ENCODE measurements at places on chromosomes 13 and 19.

- no peak for DNase-seq
Measured at GRCh38 chr19:38664503-38665211, 17.2 kb downstream of the ACTN4 start.

DNA sequence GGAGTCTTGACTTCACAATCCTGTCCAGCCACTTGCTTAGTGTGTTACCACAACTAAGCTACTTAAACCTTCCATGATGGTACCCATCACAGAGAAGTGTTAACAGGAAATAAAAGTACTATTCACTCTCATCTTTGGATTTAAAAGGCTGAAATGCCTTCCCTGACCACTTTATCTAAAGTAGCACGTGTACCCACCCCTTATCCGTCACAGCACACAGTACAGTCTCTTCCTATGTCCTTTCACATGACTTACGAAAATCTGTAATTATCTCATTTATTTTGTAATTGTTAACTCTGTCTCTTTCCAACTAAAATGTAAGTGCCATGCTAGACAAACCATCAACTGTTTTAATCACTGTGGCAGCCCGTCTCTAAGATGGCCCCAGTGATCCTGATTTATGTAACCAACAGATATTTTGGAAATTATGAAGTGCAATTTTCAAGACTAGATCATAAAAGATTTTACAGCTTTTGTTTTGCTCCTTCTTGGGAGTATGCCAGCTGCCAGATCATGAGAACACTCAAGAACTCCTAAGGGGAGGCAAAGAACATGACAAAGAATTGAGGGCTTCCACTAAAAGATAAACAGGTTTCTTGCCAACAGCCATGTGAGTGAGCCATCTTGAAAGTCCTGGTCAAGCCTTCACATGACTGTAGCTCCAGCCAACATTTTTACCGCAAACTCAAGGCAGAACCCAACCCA lies 44.9 kb downstream of the DIAPH3 start:
- no peak for DNase-seq

DNA sequence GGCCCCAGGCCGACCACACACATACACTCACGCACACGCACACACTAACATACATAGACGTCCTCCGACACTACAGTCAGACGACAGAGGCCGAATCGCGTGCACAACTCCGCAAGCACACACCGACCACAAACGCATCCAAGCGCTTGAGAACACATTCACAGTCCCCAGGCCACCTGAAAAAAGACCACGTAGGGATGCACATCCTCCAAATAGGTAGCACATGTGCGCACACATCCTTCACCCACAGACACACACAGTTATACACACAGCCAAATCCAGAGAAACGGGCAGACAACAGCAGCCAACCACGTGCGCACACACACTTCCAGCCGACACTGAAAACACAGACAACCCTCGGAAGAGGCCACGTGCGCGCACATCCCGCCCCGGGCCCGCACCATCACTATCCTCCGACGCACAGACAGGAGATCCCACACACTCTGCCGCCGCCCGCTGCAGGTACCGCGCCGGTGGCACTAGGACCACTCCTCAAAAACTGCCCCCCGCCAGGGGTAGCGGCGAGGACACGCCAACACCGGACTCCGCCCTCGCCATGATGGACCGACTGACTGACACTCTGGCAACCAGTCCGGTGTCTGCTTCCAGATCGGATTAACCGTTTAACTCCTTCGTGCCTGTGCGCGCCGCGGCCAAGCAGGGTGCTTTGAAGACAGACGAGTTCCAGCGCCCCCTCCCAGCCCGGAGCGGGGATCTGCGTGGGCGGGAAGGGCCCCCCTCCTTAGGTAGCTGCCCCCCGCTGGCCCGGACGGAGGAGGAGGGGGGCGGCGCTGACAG lies 493 bp upstream of the PDE4A start:
- peak; percentile 98 for DNase-seq

GRCh38 chr13:109870696-109871370 lies 84.5 kb upstream of the IRS2 start:
- no peak for DNase-seq

- no peak for DNase-seq
Measured at GRCh38 chr13:67204764-67205163, 25.4 kb downstream of the PCDH9 start.

DNA sequence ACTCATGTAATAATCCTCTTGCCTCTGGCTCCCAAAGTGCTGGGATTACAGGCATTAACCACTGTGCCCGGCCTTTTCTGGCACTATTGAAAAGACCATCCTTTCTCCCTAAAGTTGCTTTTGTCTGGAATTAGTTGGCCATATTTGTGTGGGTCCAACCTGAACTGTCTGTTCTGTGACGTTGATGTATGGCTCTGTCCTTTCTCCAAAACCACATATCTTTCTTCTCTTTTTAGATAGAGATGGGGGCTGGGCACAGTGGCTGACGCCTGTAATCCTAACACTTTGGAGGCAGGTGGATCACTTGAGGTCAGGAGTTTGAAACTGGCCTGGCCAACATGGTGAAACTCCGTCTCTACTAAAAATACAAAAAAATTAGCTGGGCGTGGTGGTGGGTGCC lies 17.9 kb downstream of the DNM2 start:
- no peak for DNase-seq

GRCh38 chr13:45335397-45336024 lies 5.5 kb downstream of the TPT1 start:
- DNase-seq = no peak

DNA sequence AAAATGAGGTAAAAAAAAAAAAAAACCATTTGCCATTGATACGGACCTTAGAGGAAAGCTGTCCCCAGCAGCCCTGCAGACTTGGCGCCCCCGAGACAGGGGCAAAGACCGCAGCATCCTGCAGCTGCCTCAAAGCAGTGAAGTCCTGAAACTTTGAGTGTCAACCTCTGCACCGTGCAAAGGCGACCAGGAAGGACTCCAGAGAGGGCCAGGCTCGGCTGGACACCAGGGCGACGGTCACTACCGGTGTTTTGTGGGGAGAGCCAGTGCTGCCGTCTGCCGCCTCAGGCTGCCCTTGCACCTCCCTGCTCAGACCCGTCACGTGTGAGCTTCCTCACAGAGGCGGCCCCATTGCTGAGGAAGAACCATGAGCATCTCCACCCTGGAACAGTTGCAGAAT lies 146.7 kb upstream of the SPACA7 start:
- DNase-seq = no peak

GRCh38 chr19:50515168-50515561 lies 1.5 kb upstream of the ASPDH start:
- no peak for DNase-seq

DNA sequence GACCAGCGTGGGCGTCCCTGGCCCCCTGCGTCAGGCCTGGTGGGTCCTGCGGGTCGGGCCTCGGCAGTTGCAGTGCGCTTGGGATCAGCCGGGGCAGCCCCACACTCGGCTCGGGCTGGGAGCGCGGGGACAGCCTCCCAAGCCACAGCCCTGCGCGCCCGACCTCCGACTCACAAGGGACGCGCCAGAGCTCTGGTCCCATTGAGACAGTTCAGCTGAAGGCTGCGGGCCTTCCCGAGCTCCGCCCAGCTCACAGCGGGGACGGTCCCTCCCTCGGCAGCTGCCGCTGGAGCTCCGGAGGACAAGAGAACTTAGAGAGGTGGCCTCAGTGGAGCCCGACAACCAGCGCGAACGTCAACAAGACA lies 45.7 kb upstream of the ZNF730 start:
- DNase-seq = peak; percentile 54
